ENCODE measurements at places on chromosomes 13 and 19.

- no peak for DNase-seq
These were observed at the start of gene CXCL17 for GRCh38 chr19:42442833-42443232. TSS of gene CXCL17 (minus strand) at chr19:42442946. CDS start at chr19:42442832, 114 bp downstream.

GRCh38 chr13:71457645-71458044 is 409.4 kb downstream of the DACH1 start:
- no peak for DNase-seq

GRCh38 chr13:75978818-75979217 is 342.7 kb downstream of the LMO7 start:
- no peak for DNase-seq

- no peak for DNase-seq
These were observed 1358.1 kb downstream of the EFNB2 start for GRCh38 chr13:105177265-105177900.

- DNase-seq, result no peak
These were observed 111.6 kb downstream of the GGACT start for GRCh38 chr13:100476963-100477362.

DNA sequence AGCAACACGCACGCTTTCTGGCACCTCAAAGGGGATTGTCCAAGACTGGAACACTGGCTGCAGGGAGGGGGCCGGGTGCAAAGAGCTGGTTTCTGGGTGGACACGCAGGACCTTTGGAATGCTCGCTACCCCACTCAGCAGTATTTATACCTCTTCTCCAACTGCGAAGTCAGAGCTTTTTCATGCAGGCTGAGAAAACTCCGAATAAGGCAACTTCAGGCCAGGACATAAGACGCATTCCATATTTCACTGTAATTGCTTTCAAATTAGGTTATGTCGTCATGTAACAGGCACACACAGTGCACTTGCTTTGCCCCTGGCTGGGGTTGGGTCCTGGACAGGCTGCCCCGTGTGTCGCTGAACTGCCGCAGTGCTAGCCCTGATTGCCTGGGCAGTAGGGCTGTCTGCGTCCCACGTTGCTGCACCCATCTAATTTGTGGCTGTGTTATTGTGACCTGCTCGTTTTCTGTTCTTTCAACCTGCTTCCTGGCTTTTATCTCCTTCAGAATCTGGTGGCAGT is 44.5 kb downstream of the ACTN4 start:
- no peak for DNase-seq

GRCh38 chr19:48798937-48799336 is 11.9 kb downstream of the BCAT2 start:
- DNase-seq, result peak; percentile 69

- no peak for DNase-seq
These were observed 17.6 kb downstream of the EMP3 start for GRCh38 chr19:48342841-48343540.

GRCh38 chr13:65855242-65855805 is 1374.8 kb downstream of the PCDH9 start:
- no peak for DNase-seq

- no peak for DNase-seq
These were observed 17.3 kb downstream of the ANKRD24 start for GRCh38 chr19:4199699-4200293.

GRCh38 chr13:50512474-50513299 is 330.8 kb downstream of the DLEU7 start:
- DNase-seq, result no peak

GRCh38 chr13:23386533-23386932 is 47.0 kb downstream of the SACS start:
- no peak for DNase-seq

DNA sequence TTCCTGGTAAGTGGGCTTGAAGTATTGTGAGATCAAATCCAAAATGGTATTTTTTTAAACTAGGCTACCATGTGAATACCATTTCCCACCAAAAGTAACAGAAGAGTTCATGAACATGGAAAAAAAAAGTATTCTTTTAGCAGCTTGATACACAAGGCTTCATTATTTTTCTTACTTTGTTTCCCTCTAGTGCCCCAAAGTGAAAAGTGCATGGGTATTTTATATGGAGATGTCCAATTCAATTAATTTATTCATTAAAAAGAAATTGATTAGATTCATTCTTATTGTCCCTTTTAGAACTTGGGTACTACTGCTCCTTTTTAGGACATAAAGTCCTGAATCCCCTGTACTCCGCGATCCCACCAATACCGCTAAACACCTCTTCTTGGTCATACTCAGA is 28.6 kb upstream of the SCEL start:
- DNase-seq, result no peak

- no peak for DNase-seq
These were observed 739 bp downstream of the EIF3G start for GRCh38 chr19:10118960-10119359.

DNA sequence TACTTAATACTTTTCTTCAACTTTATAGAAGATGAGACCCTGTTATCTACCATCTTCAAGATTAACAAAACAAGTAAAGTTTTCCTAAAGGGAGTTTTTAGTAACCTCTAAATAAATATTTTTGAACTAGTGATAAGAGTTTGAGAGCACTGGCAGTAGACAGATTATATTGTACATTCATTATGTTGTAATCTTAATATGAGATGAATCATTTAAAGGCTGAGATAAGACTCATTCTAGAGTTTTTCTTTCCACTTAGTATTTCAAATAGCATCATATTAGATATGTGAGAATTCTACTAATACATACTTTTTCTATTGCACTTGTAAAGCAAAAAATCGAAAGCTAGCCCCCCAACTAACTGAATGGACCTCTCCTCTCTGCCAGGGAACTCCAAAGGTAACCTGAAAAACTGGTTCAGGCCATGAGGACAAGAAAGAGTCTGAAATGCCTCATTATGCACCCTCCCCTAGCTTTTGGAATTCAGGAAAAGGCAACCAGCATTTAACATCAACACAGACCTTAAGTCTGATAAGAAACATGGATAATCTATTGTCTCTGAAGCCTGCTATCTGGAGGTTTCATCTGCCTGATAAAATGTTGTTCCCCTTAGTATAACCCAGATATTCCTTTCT is 875.4 kb upstream of the SLC10A2 start:
- no peak for DNase-seq

DNA sequence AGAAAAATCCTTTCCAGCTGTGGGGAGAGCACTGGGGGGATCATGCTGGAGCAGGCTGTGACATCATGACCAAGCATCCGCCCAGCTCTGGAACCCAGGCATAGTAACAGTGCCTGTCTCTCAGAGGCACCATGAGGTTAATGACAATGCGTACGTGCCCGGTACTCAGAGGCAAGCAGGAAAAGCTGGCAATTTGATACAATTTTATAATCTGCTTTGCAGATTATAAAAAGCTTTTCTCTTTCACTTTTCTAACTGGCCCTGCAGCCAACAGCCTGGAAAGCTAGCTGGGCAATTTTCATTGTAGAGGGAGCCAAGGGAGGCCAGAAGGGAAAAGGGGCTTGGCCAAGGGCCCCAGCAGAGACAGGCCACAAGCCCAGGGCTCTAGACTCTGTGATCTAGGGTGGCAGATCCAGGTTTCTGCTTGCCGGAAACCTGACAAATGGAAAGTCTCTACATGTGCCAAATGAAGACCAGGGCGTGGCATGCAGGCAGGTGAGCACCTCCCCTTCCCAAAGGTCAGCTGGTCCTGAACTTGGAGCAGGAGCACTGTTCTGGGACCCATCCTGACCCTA is 22.7 kb downstream of the VRK3 start:
- no peak for DNase-seq

GRCh38 chr19:17328517-17329365 is 5.9 kb downstream of the ANO8 start:
- DNase-seq, result no peak

GRCh38 chr19:45391346-45391745 is 13.5 kb downstream of the PPP1R13L start:
- no peak for DNase-seq

GRCh38 chr19:5880604-5881078 is 10.3 kb upstream of the FUT5 start:
- DNase-seq, result peak; percentile 48

DNA sequence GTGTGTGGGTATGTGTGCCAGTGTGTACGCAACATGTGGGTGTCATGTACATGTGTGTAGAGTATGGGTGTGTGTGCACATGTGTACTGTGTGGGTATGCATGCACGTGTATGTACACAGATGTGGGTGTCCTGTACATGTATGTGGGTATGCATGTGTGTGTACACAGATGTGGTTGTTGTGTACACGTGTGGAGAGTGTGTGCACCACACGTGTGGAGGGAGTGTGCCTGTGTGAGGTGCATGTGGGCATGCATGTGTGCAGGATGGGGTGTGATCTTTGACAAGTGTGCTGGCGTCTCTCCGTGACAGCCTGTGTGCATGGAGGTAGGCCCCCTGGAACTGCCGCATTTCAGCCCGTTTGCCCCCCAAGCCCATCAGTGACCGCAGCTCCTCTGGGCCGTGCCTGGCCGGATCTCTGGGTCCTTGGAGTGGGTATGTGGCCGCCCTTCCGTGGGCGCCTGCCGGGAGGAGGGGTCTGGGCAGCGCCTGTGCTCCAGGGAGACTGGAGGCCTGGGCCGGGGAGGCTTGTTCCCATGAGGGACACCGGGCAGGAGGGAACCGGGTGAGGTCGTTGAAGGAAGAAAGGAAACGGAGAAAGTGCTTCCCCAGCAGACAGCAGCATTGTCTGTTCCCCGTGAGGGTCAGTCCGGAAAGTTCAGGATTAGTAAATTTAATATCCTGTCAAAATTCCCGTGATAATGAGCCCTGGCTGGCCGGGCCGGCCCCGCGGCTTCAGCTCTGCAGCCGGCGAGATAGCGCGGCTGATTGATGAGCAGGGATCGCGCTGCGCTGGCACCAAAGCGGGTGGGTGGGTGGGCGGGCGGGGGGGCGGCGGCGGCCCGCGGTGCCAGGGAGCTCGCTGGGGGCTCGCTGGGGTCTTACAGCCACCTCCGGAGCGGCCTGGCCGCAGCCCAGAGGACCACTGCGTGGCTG is 91.1 kb upstream of the SOX1 start:
- DNase-seq, result no peak

GRCh38 chr19:2610637-2611482 is 91.6 kb downstream of the GNG7 start:
- peak; percentile 33 for DNase-seq

DNA sequence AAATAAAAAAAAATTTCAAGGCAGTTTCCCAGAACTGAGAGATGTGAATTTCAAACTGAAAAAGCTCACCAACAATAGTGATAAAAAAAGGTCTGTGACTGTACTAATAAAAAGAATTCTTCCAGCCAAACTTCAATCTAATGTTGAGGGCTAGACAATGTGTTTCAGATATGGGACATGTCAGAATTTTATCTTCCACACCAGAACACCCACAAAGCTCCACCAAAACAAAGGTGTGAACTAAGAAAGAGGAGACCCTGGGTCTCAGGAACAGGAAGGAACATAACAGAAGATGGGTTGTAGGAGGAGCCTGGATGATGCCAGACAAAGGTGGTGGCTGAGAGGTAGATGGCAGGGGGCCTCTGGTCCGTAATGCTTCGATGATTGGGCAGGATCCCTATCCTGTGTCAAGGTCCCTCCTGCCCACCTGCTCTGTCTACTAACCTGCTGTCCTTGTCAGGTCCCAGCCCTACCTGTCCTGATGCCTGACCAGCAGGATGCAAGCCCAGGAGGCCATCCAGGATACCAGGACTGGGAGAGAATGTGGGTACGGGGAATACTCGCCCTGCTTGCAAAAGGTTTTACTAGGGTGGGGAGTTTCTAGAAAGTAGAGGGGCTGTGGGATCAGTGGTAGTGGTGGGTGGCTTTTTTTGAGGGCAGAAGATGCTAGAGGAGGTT is 4.5 kb downstream of the MZF1 start:
- DNase-seq, result no peak

DNA sequence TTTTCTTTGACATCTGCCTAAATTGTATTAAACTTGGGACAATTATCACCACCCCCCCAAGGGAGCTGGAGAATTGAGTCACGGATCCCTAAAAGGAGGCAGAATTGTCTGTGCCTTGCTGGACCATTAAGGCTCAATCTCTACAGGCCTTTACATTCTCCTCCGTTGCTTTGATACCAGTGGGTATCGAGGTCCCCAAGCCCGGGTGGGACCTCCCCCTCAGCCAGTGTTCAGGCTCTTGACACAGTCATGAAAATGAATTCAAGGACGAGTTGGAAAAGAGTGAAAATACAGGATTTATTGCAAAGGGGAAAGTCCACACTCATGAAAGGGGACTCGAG is 5.6 kb downstream of the PPP1R15A start:
- no peak for DNase-seq
